ENCODE measurements at places on chromosomes 13 and 19.

GRCh38 chr19:32224371-32225244 is 120.8 kb upstream of the ZNF507 start:
- no peak for DNase-seq

DNA sequence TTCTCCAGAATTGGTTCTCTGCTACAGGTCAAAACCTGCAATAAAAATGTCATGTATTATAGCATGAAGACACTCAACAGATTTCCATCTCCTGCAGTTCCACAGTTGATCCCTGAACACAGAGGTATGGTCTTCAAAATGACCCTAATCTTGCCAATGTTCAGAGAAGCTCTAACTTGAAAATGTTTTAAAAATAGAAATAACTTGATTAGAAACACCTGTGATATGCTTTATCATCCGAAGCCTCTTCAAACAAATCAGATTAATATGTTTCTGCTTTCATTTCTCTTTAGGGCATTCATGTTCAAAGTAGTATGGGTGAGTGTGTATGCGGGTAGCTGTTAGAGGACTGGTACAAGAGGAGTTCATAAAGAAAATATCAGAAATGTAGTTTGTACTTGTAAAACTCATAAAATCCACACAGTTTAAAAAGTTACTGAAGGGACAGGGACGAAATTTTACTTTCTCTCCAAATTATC is 60.4 kb downstream of the KCNRG start:
- DNase-seq = no peak

- DNase-seq = no peak
These were observed 46.0 kb downstream of the MCF2L start for GRCh38 chr13:113014752-113015745.

DNA sequence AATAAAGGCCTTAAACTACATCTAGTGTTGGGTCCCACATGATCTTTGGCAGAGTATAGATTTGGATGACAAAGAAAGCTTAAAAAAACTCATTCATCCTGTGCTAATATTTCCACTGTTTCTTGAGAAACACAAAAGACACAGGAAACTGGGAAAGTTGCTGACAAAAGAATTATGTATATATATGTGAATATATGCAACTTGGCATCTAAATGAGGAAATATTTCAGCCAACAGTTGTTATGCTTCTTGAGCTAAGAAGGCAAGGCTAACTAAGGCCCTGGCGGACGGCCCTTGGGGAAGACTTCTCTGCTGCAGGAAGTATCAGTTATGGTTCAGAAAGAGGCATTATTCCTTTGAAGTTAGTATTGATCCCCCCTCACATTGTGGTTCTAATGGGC is 491.8 kb downstream of the DIAPH3 start:
- no peak for DNase-seq

DNA sequence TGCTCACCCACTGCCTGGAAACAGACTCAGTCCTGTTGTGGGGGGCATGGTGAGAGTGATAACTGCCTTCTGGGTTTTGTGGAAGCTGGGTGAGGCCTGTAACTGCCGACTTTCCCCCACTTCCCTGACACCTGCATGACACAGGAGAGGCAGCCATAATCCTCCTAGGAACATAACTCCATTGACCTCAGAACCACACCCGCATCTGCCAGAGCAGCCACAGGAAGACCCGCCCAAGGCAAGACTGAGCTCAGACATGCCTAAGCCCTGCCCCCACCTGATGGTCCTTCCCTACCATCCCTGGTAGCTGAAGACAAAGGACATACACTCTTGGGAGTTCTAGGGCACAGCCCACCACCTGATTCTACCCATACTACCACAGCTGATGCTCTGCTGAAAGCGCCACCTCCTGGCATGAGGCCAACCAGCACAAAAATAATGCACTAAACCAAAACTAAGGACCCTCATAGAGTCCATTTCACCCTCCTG is 326.7 kb downstream of the RBM26 start:
- no peak for DNase-seq

DNA sequence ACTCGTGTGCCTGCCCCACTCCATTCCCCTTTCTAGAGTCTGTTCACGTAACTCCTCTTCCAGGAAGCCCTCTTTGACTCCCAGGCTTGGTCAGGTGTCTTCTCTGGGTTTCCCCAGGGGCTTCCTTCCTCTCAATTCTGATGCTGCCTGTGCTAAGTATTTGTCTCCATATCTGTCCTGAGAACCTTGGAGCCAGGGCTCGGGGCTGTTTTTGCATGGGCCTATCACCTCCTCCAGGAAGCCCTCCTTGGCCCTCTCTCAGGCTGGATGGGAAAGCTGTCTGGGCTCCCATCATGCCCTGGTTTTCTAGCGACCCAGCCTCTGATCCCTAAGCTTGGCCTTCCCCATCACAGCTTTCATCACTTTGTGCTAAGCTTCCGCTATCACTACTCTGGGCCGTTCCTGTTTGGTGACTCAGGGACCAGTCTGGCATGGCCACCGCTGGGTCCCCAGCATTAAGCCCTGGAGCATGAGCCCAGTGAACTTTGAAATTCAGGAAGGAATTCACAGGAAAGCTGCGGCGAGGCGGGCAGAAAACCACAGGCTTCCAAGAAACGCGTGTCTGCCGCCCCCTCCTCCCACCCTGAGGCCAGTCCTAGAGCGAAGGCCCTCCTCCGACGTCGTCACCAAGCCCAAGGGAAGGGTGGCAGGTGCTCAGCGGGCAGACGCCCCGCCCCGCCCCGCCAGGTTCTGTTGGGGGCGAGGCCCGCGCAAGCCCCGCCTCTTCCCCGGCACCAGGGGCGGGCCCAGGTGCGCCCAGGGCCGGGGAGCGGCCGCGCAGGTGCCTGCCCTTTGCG is 486 bp upstream of the SPINT2 start:
- DNase-seq = peak; percentile 30

GRCh38 chr13:80666782-80667552 is 326.0 kb upstream of the SPRY2 start:
- DNase-seq = no peak

DNA sequence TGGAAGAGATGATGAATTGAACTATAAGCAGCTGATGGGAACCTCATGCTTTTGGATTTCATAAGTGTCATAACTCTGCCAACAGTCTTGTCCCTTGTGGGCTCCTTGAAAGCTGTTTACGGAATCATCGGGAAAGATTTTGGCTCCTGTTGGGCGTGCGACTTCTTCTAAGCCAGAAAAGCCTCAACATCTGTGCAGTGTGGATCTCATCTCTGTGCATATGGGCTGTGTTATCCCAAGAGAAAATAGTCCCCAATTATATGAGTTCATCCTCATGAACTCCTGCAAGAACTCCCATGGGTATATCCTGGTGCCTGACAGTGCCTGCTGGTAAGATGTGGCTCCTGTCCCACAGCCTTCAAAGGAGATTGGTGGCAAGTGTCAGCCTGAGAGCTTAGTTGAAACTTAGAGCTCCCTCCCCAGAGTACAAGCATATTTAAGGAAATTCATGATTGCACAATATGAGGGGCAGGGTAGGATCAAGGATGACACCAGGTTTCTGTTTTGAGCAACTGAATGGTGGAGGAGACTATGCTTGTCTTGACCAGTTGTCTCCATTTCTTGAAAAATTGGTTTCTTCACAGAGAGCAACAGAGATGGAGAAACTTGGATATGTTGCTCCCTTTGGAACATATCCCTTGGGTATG is 243.5 kb downstream of the ITGBL1 start:
- no peak for DNase-seq

- no peak for DNase-seq
These were observed 3.0 kb upstream of the C19orf81 start for GRCh38 chr19:50646074-50646807.

- no peak for DNase-seq
These were observed 1.3 kb upstream of the TEKTIP1 start for GRCh38 chr19:3537438-3538240.

DNA sequence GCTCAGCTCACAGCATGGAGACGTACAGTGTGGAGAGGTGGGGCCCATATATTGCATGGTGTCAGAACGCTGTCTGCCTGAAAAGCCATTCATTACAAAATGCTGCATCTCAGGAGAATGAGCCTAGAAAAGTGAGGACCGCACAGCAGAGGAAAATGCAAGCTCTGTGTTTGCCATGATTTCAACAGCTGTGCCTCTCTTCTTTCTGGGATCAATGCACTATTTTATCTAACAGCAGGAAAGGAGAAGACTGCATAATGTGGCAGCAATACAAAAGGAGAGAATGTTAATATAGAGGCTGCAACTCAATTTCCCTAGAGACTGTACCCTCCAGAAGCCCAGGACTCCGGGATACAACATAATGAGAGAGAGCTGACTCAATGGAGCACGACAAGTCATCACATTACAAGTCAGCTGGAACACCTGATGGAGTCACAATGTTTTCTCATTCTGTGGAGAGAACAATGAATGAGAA is 368.0 kb downstream of the FGF14 start:
- DNase-seq = no peak
